ENCODE measurements at places on chromosomes 12 and 14. TPM values are rescaled to one million over a fixed set of nuclear protein-coding genes. Genes with fewer than 3 reads are reported as not detected.

LRCOL1 gene
- not detected for total RNA-seq

BDKRB2 gene
- total RNA-seq: not detected

WNT5B gene
- total RNA-seq: 0.51 TPM

CCDC175 gene
- total RNA-seq: not detected

TAS2R43 gene
- total RNA-seq: 0.48 TPM

B4GALNT1 gene
- total RNA-seq: 2.5 TPM

PAPOLA gene
- total RNA-seq: 143 TPM

P2RX7 gene
- 14.8 TPM for total RNA-seq

IGFBP6 gene
- total RNA-seq: 5.7 TPM

WNT1 gene
- not detected for total RNA-seq

COQ5 gene
- 28.9 TPM for total RNA-seq

NUAK1 gene
- total RNA-seq: 0.14 TPM

GPR132 gene
- total RNA-seq: 38.2 TPM

RHOJ gene
- total RNA-seq: not detected

SIX1 gene
- not detected for total RNA-seq

MMP17 gene
- total RNA-seq: not detected

NOS1 gene
- total RNA-seq: not detected

CBLN3 gene
- 30.7 TPM for total RNA-seq

MYBPC1 gene
- total RNA-seq: not detected

NR2C1 gene
- total RNA-seq: 38.7 TPM

TAS2R7 gene
- total RNA-seq: not detected

GRIP1 gene
- total RNA-seq: 0.44 TPM

FRMD6 gene
- 7.7 TPM for total RNA-seq

LRTM2 gene
- not detected for total RNA-seq

SLC6A12 gene
- 0.70 TPM for total RNA-seq

NDRG2 gene
- 4.0 TPM for total RNA-seq

CLEC1B gene
- not detected for total RNA-seq

MYH6 gene
- 0.65 TPM for total RNA-seq

SLC25A21 gene
- total RNA-seq: not detected

FGF23 gene
- total RNA-seq: not detected

KRT72 gene
- total RNA-seq: 0.31 TPM

STYX gene
- 16.2 TPM for total RNA-seq

FAIM2 gene
- 0.67 TPM for total RNA-seq

EIF2S3B gene
- 1.2 TPM for total RNA-seq

POTEG gene
- total RNA-seq: not detected

OTX2 gene
- not detected for total RNA-seq

TMPRSS12 gene
- not detected for total RNA-seq

AKAP3 gene
- total RNA-seq: 5.4 TPM

PPP1R1A gene
- total RNA-seq: not detected

SLCO1B1 gene
- total RNA-seq: not detected

IFNG-AS1 gene
- total RNA-seq: not detected

RTL1 gene
- total RNA-seq: not detected

LALBA gene
- total RNA-seq: not detected

TM7SF3 gene
- 71.0 TPM for total RNA-seq

CD63 gene
- 122 TPM for total RNA-seq

BAG5 gene
- total RNA-seq: 29.3 TPM

INHBC gene
- total RNA-seq: not detected

AQP2 gene
- total RNA-seq: not detected

KRT2 gene
- total RNA-seq: not detected

OTOGL gene
- not detected for total RNA-seq

BATF gene
- total RNA-seq: 185 TPM

KCNMB4 gene
- total RNA-seq: 2.2 TPM

CRY1 gene
- 24.1 TPM for total RNA-seq

TSHR gene
- total RNA-seq: not detected

DYRK4 gene
- total RNA-seq: 51.2 TPM

KRT71 gene
- not detected for total RNA-seq

GON7 gene
- 27.8 TPM for total RNA-seq
